Urinary bladder (tissue), 4 donors: ENCODE measurements at places on chromosomes 6 and 20. TPM values are rescaled to one million over a fixed set of nuclear protein-coding genes. Genes with fewer than 3 reads are reported as not detected.

PRR18 gene
- total RNA-seq, result not detected

SCRT2 gene
- not detected for total RNA-seq

RING1 gene
- total RNA-seq, result 19.1 TPM

ADGRF5 gene
- 41.3 TPM for total RNA-seq

PDE7B gene
- total RNA-seq, result 34.2 TPM

TTK gene
- 21.9 TPM for total RNA-seq

GPR63 gene
- total RNA-seq, result 9.7 TPM

STMND1 gene
- total RNA-seq, result not detected

FERMT1 gene
- total RNA-seq, result 11.1 TPM

E2F1 gene
- total RNA-seq, result 6.6 TPM

RWDD2A gene
- 4.9 TPM for total RNA-seq

HLA-DPB1 gene
- total RNA-seq, result 16.4 TPM

UFL1 gene
- total RNA-seq, result 60.2 TPM

AVP gene
- not detected for total RNA-seq

PLCB4 gene
- 32.1 TPM for total RNA-seq

SYNJ2 gene
- total RNA-seq, result 14.3 TPM

RAE1 gene
- 23.6 TPM for total RNA-seq

SIRPB2 gene
- 1.2 TPM for total RNA-seq

BTN1A1 gene
- 0.16 TPM for total RNA-seq

BPIFB1 gene
- total RNA-seq, result not detected

MUCL3 gene
- total RNA-seq, result not detected

SLC17A9 gene
- 8.9 TPM for total RNA-seq

OXT gene
- total RNA-seq, result not detected

GHRH gene
- total RNA-seq, result not detected

ZNF334 gene
- 20.5 TPM for total RNA-seq

KCNK15 gene
- 0.21 TPM for total RNA-seq

TGM2 gene
- total RNA-seq, result 75.7 TPM

MARCKS gene
- 193 TPM for total RNA-seq

NKAPL gene
- 0.90 TPM for total RNA-seq

HUS1B gene
- total RNA-seq, result 2.2 TPM

SLC26A8 gene
- 0.11 TPM for total RNA-seq

FAM217A gene
- total RNA-seq, result not detected

C6orf52 gene
- not detected for total RNA-seq
